ENCODE measurements at places on chromosomes 4 and X.

DNA sequence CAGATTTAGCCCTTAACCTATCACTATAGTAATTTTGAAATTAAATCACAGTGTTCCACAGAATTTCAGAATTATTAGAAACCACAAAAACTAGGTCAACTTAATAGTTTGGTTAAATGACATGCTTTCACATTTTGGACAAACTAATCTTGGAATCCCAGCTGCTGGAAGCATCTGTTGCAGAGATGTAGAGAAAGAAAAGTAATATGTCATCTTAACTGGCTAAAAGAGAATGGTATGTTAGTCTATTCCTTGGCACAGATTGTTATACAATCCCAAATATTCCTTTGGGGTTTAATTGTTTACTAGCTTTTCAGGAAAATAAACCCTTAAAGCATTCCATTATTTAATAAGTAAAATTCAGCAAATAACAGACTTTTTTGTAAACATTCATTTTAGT is 519.9 kb downstream of the IL15 start:
- no peak for DNase-seq

GRCh38 chr4:61277785-61278760 is 77.9 kb downstream of the ADGRL3 start:
- DNase-seq: no peak

DNA sequence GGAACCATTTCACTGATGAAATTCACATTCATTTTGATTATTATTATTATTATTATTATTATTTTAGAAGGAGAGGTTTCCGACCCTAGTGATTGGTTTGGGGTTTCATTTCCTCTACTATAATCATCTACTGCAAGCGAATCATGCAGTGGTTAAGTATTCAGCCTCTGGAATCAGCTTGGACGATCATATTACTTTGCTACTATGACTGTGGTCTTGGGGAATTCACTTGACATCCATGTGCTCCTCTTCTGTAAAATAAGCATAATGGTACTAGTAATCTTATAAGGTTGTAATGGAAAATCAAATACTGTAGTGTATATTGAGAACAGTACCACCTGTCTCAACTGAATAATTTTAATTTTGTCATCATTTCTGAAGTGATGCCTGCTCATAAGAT is 132.1 kb upstream of the SLC4A4 start:
- no peak for DNase-seq

GRCh38 chrX:136858007-136858756 is 22.3 kb downstream of the RBMX start:
- DNase-seq: no peak

DNA sequence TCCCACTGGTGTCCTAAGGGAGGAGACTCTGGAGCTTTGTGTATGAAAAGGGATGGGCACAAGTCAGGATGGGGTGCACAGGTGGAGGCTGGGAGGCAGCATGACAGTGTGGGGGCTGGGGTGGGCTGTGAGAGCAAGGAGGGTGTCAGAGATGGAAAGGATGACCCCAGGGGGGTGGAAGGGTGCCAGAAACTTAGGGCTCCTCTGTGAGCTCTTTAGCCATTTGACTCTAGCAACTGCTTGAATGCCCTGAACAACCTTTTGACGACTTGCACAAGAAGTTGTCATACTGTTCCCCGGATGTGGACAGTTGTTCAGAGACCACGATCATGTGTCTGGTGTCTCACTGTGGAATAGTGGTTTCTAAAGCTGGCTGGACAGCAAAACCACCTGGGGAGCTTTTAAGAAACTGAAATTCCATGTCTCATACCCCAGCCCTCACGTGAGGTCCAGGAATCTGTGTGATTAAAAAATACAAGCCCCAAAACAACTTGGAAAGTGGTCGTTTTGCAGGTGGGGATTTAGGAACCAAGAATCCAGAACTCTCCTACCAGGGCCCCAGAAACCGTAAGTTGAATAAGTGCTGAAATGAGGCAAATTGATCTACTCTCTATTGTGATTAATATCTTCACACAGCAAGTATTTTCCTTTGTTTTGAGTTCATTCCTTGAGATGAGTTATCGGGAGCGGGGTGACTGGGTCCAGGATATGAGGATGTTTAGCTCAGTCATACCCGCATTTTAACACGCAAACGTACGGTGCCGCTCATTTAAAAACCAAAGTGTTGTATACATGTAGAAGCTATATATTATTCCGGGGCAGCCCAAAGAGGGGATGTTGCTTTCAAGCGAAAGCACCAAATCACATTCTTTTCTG is 3.4 kb downstream of the RHOH start:
- DNase-seq: peak; percentile 76

Measured in CD4-positive, alpha-beta T cell treated with Interleukin-4 for 1 hour (primary cell).